NCI-H460 (cell line): ENCODE measurements at places on chromosomes 7 and 10. TPM values are rescaled to one million over a fixed set of nuclear protein-coding genes. Genes with fewer than 3 reads are reported as not detected.
A peak's percentile ranks its signal among the peaks of the same experiment; 100 is the strongest.

Gene GIMAP2
- total RNA-seq = 3.0 and 3.1 TPM in 2 replicates

Gene SPOCK2
- 0.47 and 1.1 TPM in 2 replicates for total RNA-seq

Gene ELAPOR2
- total RNA-seq = 0.59 and 2.4 TPM in 2 replicates

Gene GLCCI1
- 4.6 and 8.0 TPM in 2 replicates for total RNA-seq

Gene SORBS1
- 0.27 and 0.43 TPM in 2 replicates for total RNA-seq

DNA sequence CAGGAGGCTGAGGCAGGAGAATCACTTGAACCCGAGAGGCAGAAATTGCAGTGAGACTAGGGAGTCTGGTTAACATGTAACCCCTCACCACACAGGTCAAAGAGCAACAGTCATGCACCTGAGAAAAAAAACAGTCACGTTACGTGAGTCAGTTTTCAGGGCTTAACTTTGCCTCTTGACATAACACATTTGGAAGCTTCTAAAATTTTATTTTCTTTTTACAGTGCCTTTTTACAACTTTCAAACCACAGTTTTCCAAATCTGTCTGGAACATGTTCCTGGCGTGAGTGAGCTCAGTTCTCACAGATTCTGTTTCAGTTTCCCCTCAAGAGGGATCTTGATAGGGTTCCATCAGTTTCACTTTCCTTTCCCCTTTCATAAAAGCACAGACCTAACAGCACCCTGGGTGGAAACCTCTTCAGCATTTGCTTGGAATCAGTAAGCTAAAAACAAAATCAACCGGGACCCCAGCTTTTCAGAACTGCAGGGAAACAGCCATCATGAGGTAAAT lies 4.4 kb downstream of the IFIT3 start:
- no peak for DNase-seq

DNA sequence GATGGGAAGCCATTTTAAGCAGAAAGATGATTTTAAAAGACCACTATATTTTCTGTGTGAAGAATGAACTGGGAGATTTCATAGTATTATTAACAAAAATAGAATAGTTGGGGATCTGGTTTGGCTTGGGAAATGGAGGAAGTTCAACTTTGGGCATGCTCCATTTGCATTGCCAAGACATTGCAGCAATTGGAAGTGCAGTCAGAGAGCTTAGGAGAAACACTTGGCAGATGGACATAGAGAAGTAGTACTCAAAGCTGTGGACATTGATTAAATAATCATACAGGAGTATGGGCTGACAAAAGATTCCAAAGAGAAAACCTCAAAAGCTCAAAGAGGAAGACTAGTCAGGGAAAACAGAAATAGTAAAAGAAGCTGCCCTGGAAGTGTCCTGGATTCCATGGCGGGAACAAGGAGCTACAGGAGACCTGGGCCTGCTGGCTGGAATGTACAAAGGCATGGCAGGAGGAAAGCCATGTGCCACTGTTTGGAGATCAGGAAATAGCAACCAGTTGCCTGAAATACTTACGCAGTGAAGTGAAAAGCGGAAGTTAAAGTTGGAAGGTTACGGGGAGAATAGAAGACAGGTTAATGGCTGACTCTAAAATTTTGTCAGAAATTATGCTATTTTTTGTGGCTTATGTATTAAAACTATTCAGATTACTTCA lies 93.6 kb upstream of the MXI1 start:
- no peak for DNase-seq

DNA sequence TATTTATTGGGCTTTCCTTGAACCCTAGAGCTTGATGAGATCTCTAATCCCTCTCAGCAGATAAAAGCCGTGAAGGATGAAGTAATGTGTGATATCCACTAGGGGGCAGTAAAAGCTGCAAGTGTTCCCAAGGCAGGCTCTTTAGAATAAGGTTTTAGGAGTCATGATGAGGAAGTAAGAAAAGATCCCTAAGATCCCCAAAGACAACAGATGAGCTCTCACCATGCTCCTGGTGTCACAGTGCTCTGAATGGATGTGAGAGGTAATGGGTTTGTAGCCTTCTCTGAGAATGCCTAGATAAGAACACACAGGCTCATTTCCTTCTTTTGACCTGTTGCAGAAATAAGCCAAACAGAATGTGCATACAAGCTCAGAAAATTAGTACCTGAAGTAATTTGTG lies 70.4 kb upstream of the ITPRID1 start:
- peak; percentile 52 for DNase-seq

- no peak for DNase-seq
These were observed 34.8 kb upstream of the LAMB1 start for GRCh38 chr7:108037741-108038140.
